ENCODE measurements at places on chromosomes 5 and 9.

- no peak for DNase-seq
Measured at GRCh38 chr9:137087409-137087925, 682 bp downstream of the MAN1B1 start.

DNA sequence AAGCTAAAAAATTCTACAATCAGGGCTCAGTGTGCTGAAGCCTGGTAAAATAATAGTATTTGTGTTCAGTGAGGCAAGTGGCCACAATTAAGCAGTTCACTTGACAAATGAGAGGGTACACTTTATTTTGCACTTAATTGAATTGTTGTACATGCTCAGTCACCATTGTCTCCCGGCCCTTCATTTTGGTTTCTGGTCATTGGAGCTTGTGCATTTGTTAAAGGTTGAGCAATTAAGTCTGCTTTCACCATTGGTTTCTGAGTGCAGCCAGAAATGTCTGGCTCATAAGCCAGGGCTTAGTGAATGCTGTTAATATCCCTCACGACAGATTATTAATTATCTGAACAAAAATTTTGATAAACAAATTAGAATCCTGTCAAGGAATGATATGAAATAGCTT is 89.6 kb downstream of the PRDM6 start:
- DNase-seq, result no peak

DNA sequence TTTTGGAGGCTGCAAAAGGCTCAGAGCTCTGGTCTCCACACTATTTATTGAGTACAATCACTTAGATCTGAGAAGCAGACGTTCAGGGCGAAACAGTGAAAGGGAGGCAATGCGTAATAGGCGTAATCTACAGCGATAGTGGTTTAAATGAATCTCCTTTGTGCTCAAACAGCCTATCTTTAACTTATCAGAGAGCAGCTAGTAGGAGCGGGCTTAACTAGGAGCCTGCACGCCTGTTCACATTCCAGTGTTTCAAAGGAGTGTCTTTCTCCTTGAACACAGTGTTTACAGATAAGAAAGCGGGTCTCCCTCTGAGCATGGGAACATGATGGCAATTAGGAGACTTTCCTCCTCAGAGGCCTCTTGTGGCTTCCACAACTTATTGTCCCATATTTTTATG is 49.4 kb downstream of the AP3B1 start:
- no peak for DNase-seq

DNA sequence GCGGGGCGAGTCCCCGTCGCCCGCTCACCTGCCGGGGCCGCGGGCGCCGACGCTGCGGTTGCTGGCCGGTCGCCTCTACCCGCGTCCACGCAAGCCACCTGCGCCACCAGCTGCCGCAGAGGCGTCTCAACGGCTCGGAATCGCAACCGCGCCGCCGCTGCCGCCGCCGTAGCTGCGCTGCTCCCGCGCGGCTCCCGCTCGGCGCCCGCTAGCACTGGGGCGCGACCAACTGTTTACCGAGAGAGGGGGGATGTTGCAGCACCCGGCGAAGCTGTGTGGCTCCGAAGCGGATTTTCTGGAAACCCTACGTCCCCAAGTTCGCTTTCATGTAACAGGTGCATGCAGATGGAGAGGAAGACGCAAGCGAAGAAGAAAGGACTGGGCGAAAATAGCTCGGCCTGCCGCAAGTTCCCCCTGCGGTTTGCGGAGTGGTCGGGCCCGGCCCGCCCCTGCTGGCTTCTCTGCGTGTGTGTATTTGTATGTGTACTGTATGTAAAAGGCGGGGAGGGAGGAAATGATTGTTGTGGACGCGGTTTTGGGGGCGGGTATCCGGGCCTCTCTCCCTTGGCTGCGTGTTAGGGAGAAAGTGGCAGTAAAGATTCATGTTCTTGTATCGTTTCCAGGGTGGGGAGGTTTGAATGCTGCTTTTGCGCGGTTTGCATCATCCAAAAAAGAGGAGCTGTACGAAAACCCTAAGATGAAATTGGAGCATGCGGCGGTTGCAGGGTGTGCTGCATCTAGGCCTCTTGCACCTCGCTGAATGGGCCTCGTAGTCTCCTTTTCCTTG is at the start of gene PSIP1:
Gene PSIP1 (minus strand): TSS at position 182 of the 787 bp plus-strand sequence. CDS start 782 bp downstream, outside the sequence.
- DNase-seq, result peak; percentile 73

DNA sequence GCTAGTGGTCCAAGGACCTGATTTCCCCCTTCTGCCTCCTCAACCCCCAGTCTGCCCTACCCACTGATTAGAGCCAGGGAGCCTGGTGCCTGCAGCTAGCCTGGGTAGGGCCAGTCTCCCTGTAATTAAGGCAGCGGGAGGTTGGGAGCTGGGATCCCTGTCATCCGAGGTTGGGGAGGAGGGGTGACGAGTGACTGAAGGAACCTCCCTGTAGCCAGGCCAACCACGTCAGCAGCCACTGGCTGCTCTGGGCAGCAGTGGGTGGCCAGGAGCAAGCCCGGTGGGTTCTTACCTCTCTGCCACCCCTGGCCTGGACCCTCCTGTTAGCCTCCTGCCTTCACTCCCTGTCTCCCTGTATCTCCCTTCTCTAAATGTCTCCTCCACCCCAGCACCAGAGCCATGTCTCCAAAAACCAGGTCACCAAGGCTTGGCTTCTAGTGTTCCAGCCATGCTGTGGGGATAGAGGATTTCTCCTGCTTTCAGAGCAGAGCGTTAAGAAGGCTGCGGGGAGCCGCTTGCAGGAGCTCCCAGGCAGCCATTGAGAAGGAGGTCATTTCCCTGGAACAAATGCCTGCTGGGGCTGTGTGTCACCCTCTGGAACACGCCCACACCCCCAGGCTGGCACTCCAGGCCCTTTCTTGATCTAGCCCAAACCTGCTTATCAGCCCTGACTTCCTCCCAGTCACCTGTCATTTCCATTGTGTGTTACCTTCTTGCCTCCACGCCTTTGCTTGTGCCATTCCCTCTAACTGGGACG is 65.0 kb upstream of the GGTA1 start:
- no peak for DNase-seq

GRCh38 chr9:129068990-129069861 is 11.7 kb upstream of the DOLPP1 start:
- peak; percentile 40 for DNase-seq

DNA sequence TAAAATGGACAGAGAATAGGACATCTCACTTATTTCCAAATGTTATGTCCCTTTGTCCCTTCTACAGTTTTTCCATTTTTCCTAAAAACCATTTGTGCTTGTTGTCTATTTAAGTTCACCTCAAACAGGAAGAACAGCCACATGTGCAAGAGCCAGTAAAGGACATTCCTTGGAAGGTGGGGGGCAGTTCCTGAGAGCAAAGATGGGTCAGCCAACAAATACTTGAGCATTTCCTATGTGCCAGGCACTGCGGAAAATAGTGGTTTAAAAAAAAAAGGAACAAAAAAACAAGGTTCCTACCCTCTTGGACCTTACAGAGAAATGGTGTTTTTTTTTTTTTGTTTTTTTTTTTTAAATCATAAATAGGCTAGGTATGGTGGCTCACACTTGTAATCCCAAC is 26.8 kb downstream of the ANP32B start:
- no peak for DNase-seq

All from stimulated activated CD8-positive, alpha-beta memory T cell treated with anti-CD3 and anti-CD28 coated beads, Interleukin-2, amount 100 ng/mL, for 48 hours (primary cell).